ENCODE measurements at places on chromosomes 7 and 10.

GRCh38 chr10:17452060-17452841 is 2.1 kb downstream of the ST8SIA6 start:
- no peak for DNase-seq

DNA sequence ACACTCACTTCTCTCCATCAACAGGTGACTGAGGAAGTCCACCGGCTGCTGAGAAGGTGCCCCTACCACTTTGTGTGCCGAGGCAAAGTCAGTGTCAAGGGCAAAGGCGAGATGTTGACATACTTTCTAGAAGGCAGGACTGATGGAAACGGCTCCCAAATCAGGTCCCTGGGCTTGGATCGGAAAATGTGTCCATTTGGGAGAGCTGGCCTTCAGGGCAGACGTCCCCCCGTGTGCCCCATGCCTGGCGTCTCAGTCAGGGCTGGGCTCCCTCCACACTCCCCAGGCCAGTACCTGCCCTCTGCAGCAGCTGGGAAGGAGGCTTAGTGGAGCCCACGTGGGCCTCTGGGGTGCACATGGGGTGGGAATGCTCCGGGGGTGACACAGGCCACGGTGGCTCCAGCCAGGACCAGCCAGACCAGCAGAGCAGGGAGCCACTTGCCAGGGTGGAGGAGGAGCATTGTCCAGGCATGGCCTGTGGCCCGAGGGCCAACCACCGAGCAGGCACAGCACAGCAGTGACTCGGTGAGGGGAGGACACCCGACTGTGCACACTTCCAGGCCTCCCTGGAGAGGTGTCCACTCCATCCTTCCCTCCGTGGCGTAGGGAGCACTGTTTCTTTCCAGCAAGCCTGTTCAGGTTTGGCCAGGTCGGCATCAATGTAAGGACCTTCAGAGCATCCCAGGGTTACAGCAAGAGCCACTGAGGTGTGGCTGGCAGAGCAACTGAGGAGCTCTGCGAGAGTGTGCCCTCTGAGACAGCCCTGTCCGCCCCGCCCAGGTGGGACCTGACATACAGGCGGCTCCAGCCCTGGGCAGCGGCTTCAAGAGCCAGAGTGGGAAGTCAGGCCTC is 139.7 kb downstream of the ADCY1 start:
- no peak for DNase-seq

GRCh38 chr7:75945297-75946168 is 30.6 kb downstream of the POR start:
- DNase-seq = no peak

DNA sequence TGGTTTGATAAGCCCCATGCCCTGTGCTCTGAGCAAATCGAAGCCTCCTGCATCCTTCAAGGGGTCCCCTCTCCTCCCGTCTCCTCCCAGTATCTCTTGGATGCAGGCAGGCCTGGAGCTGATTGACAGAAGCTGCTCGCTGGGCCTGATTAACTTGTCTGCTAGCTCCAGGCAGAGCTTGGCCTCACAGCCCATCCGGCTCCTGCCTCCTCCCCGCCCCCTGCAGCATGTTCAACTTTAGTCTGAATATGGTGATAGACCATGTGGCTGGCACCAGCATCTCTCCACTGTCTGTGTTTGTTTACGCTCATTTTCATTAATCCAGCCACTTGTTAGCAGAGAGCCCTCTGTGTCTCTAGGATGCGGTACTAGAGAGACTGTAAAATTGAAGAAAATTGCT is 432.2 kb downstream of the DPP6 start:
- peak; percentile 52 for DNase-seq

GRCh38 chr7:28067171-28067570 is 113.4 kb downstream of the JAZF1 start:
- no peak for DNase-seq

GRCh38 chr10:6055929-6056328 is 6.2 kb downstream of the IL2RA start:
- no peak for DNase-seq

GRCh38 chr7:92641921-92642511 is 51.8 kb upstream of the FAM133B start:
- no peak for DNase-seq
